ENCODE measurements at places on chromosomes 5 and 9. TPM values are rescaled to one million over a fixed set of nuclear protein-coding genes. Genes with fewer than 3 reads are reported as not detected.
A peak's percentile ranks its signal among the peaks of the same experiment; 100 is the strongest.

Gene C9orf153
- total RNA-seq, result not detected

Gene RNF208
- 6.0 TPM for total RNA-seq

- no peaks in the 10 kb centered on the region for H3K36me3 ChIP-seq
- no peak for DNase-seq
- no peaks in the 10 kb centered on the region for H3K4me1 ChIP-seq
- no peak overlapping the region for H3K27ac ChIP-seq
These were observed 404.3 kb downstream of the IRX1 start for GRCh38 chr5:3999929-4000328.

DNA sequence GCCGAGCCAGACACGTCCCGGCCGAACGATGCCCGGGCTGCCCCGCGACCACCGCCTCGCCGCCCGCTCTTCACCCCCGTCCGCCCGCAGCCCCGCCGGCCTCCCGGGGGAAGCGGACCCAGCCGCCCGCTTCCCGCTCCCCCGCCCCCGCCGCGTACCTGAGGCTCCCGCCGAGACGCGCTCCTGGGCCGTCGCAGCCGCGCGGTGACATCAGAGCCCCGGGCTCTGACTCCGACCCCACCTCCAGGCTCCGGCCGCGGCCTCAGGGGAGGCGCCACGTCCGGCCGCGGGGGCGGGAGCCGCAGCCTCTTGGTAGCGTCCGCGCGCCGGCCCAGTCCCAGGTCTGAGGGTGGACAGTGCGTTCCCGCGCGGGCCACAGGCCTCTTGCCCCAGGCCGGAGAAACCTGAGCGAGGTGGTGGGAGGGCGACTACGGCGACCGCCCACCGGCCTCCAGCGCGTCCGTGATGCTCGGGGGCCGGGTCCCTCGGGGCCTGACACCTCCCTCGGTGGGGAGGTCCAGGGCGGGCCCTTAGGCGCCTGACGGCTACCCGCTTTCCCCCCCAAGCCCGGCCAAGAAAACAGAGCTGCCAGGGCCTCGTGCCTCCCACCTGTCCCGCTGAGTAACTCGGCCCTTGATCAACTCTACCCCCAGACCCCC lies at the start of gene SHROOM1:
SHROOM1 (minus strand) TSS at position 212 of the 659 bp plus-strand sequence. CDS start 4,507 bp downstream, outside the sequence.
- H3K27me3 ChIP-seq, result peaks cover 55% of the 10 kb centered on the region
- no peaks in the 10 kb centered on the region for H3K36me3 ChIP-seq
- H3K27ac ChIP-seq, result peak within 1 kb of the TSS; percentile 51
- DNase-seq, result peak; percentile 47

DNA sequence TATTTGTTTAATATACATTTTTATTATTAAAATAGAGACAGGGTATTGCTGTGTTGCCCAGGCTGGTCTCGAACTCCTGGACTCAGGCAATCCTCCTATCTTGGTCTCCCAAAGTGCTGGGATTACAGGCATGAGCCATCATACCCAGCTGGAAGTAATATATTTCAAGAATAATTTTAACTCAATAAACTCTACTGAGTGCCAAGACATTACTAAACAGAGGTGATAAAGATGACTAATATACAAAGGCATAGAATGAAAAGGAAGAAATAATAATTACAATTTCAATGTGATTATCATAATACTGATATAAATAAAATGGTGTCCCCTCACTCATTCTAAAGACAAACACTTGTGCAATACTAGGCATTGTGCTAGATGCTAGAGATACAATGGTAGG lies 13.9 kb downstream of the GOLPH3 start:
- H3K27ac ChIP-seq, result no peak overlapping the region
- peaks cover 28% of the 10 kb centered on the region for H3K4me1 ChIP-seq
- peaks cover 28% of the 10 kb centered on the region for H3K36me3 ChIP-seq
- no peak overlapping the region for H3K4me3 ChIP-seq
- no peak for DNase-seq

Gene FRMPD1
- not detected for total RNA-seq

DNA sequence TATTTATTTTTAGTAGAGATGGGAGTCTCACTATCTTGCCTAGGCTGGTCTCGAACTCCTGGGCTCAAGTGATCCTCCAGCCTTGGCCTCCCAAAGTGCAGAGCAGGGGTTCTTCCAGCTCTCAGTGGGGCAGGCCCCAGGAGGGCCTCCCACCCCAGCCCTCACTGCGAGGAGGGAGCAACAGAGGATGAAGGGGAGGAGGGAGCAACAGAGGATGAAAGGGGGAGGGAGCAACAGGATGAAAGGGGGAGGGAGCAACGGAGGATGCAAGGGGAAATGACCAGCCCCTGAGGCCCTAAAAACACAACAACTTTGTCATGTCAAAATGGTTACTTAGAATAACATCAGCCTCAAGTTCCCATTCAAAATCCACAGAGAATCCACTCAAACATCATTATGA lies 10.0 kb downstream of the TRIM14 start:
- H3K36me3 ChIP-seq, result peaks cover 76% of the 10 kb centered on the region
- no peak for DNase-seq
- H3K4me1 ChIP-seq, result peaks cover 61% of the 10 kb centered on the region
- peak overlapping the region; percentile 96 for H3K27ac ChIP-seq
- H3K4me3 ChIP-seq, result no peak overlapping the region
- H3K27me3 ChIP-seq, result no peaks in the 10 kb centered on the region

DNA sequence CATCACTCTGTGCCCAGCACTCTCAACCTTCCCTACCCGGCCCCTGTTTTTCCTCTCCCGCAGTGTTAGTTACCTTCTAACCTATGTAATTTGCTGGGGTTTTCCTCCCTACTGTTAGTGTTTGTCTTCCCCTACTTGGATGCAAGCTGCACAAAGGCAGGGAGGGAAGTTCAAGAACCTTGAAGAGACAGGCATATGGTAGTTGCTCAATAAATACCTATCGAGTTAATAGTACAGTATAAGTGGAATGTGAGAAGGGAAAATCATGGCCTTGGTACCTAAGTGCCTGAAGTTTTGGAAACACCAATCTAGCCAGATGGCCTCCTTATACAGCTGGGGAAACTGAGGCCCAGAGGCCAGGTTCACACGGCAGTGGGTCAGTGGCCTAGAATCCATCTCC lies 24.2 kb downstream of the PDGFRB start:
- H3K4me3 ChIP-seq, result no peak overlapping the region
- DNase-seq, result no peak
- H3K27ac ChIP-seq, result no peak overlapping the region

GRCh38 chr5:109511980-109512734 lies 102.4 kb upstream of the PJA2 start:
- no peak overlapping the region for H3K4me3 ChIP-seq
- H3K27ac ChIP-seq, result no peak overlapping the region
- no peaks in the 10 kb centered on the region for H3K27me3 ChIP-seq
- no peak for DNase-seq
- peaks cover 3% of the 10 kb centered on the region for H3K4me1 ChIP-seq

DNA sequence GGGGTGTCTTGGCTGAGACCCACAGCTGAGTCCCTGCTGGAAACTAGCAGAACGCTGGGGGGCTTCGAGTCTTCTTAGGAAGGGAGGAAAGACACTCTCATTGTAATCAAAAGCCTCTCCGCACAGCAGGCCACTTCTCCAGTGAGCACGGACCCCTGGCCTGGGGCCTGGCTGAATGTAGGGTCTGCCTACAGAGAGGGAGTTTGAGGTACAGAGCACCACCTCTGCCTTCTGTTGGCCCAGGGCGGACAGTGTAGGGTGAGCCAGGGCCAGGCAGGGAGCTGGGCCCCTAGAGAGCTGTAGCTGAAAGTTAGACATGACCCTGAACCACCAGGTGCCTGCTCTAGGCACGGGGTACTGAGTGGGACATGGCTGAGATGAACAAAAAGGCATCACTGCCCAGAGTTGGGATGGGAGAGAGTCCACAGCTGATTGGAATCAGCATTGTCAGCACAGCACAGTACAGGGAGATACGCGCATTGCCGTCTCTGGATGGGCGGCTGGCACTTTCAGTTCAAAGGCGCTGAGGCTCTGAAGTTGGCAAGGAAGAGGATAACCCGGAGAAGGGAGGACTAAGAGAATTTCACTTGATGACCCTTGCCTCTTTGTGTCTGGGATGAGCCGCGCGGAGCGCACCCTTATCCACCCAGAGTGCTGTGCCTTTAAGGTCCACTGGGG lies 363 bp upstream of the SLC25A48 start:
- H3K27me3 ChIP-seq, result peaks cover 58% of the 10 kb centered on the region
- no peak overlapping the region for H3K27ac ChIP-seq
- H3K36me3 ChIP-seq, result no peaks in the 10 kb centered on the region
- no peak for DNase-seq
- H3K4me1 ChIP-seq, result no peaks in the 10 kb centered on the region

DNA sequence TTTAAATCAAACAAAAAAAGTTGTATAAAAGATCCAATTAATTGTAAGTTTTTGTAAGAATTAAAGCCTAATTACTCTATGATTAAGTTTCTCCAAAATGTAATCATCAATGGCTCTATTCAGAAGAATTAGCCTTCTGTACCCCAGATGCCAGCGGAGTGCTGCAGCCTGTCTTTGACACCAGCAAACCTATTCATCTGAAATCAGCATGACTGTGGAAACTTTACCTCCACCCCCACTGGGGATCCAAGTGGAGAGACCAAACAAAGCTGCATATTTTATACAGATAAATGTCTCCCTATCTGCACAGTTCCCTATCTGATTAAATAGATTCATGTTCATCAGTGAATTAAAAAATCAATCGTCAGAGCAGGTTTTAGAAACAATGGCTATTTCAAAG lies 426.8 kb downstream of the KIAA0825 start:
- H3K4me1 ChIP-seq, result no peaks in the 10 kb centered on the region
- DNase-seq, result no peak
- no peak overlapping the region for H3K4me3 ChIP-seq
- H3K27me3 ChIP-seq, result peaks cover 3% of the 10 kb centered on the region

- no peaks in the 10 kb centered on the region for H3K4me1 ChIP-seq
- H3K4me3 ChIP-seq, result no peak overlapping the region
- no peaks in the 10 kb centered on the region for H3K36me3 ChIP-seq
- DNase-seq, result no peak
These were observed 284.0 kb upstream of the TLE4 start for GRCh38 chr9:79287708-79288290.

Gene TAF11L7
- not detected for total RNA-seq

DNA sequence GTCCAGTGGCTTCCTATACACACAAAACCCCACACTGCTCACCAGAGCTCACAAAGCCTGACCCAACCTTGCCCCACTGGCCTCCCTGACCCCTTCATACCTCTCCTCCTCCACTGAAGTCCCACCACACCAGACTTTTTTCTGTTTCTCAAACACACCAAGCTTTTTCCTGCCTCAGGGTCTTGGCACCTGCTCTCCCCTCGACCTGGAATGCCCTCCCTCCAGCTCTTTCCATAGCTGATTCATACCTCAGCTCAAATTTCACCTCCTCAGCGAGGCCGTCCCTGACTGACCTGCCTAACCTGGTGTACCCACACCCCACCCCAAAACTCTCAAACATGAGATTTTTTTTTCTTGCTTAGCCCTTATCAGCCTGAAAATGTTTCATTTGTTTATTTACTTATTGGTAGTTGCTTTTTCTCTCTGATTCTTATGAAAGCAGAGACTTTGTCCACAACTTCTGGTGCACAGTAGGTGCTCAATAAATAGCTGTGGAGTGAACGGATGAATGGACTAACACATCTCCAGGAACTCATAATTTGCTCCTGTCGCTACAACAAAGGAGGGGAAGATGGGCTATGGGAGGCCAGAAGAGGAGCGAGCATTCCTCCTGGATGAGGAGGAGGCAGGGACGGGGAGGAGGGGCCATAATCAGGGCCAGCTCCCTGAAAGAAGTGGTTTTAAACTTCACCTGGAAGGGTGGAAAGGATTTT lies 84.3 kb downstream of the SH3TC2 start:
- no peak for DNase-seq
- H3K27me3 ChIP-seq, result peaks cover 7% of the 10 kb centered on the region
- no peaks in the 10 kb centered on the region for H3K4me1 ChIP-seq

Gene ECM2
- not detected for total RNA-seq

DNA sequence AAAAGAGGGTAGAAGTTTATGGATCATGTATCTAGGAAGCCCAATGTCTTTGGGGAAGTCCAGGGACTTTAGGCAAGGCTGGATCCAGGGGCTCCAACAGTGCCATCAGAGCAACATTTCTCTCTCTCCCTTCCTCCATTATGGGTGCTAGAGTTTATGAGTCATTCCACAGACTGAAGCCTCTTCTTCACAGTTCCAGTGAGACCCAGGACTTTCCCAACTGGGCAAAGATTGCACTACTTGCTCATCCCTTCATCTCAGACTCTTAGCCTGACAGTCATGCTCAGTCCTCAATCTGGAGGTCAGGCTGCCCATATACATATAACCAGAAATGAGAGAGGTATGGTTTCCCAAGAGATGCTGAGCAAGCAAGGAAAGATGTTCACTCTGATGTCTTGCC lies 110.7 kb downstream of the FEM1C start:
- no peak for DNase-seq
- H3K27ac ChIP-seq, result no peak overlapping the region
- H3K4me1 ChIP-seq, result peaks cover 2% of the 10 kb centered on the region
- no peak overlapping the region for H3K4me3 ChIP-seq
- H3K27me3 ChIP-seq, result peaks cover 15% of the 10 kb centered on the region

Gene TEX48
- total RNA-seq, result 0.70 TPM

- no peaks in the 10 kb centered on the region for H3K4me1 ChIP-seq
- H3K27ac ChIP-seq, result no peak overlapping the region
- no peak overlapping the region for H3K4me3 ChIP-seq
- peaks cover 3% of the 10 kb centered on the region for H3K27me3 ChIP-seq
- no peak for DNase-seq
- H3K36me3 ChIP-seq, result no peaks in the 10 kb centered on the region
These were observed 54.3 kb downstream of the CHSY3 start for GRCh38 chr5:129958581-129958980.

- H3K27ac ChIP-seq, result no peak overlapping the region
- H3K4me1 ChIP-seq, result peaks cover 9% of the 10 kb centered on the region
- peak overlapping the region; percentile 42 for H3K4me3 ChIP-seq
- no peaks in the 10 kb centered on the region for H3K27me3 ChIP-seq
- peak; percentile 57 for DNase-seq
These were observed 1.3 kb downstream of the PHYHD1 start for GRCh38 chr9:128921881-128922763.

Gene PRDM9
- not detected for total RNA-seq

DNA sequence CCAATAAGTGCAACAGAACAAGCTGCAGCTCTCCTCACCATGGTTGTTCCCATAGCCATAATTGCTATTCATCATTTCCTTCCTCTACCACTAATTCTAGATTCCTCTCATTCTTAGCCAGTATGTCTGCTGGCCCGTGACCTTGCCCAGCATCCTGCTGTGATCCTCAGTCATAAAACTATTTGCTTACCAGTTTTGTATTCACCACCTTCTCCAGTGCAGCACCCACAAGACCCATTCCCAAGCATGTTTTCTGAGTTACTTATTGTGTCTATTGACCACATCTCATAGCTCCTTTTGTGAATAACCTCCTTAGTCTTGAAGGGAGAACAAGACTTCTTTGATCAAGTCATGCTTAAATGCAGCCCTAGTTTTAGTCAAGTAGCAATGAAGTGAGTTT lies 488.0 kb upstream of the CTNND2 start:
- H3K27ac ChIP-seq, result no peak overlapping the region
- H3K4me3 ChIP-seq, result no peak overlapping the region
- H3K27me3 ChIP-seq, result no peaks in the 10 kb centered on the region
- no peaks in the 10 kb centered on the region for H3K36me3 ChIP-seq

- H3K27ac ChIP-seq, result no peak overlapping the region
- H3K36me3 ChIP-seq, result peaks cover 6% of the 10 kb centered on the region
- H3K4me3 ChIP-seq, result no peak overlapping the region
- no peaks in the 10 kb centered on the region for H3K4me1 ChIP-seq
- no peak for DNase-seq
These were observed 49.5 kb downstream of the AMBP start for GRCh38 chr9:114028646-114029045.
